ENCODE measurements at places on chromosomes 5 and 9.
A peak's percentile ranks its signal among the peaks of the same experiment; 100 is the strongest.

DNA sequence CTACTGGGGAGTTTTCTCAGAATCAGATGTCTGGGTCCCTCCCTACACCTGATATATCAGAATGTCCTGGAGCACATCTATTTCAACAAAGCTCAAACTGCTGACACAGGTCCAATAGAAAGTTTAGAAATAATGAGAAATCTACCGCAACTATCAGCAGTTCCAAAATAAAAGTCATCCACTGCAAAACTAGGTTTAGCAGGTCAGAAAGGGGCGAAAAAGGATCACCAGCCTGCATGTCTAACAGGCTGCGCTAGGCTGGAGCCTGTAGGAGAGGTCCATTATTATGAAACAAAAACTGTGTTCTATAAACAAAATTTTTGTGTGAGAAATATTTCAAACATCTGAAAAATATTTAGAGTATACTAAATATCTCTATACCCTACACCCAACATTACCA is 84.1 kb upstream of the RNF38 start:
- DNase-seq, result no peak

GRCh38 chr5:134003817-134004625 is 754 bp downstream of the VDAC1 start:
- DNase-seq, result peak; percentile 55

GRCh38 chr5:92402956-92403702 is 1020.0 kb upstream of the ARRDC3 start:
- no peak for DNase-seq

DNA sequence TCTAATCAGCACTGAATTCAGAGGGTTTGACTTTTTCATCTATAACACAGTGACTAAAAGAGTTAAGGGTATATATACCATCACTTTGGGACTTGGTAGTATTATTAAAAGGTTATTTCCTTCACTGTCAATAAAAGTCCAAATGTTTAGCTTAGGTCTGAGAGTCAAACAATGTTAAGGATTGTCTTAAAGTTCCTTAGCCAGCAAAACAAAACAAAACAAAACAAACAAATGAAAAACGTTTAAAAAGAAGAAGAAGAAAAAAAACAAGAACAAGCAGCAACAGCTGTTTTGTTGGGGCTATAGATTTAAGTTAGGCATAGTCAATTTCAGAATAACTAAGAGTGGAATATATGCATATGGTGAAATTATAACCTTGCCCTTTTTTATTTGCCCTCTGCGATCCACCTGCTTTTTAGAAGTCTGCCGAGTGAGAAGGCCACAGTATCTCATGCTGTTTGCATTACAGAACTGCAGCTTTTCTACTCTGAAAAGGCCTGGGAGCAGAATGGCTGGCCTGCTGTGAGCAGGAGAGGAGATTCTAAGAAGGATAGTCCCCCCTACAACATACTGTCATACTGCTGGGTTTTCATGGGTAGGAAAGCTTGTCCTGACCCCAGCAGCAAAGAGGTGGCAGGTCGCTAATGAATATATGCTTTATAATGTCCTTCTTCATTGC is 141.7 kb downstream of the NTRK2 start:
- DNase-seq, result no peak

- no peak for DNase-seq
These were observed 381.4 kb downstream of the ACTL7B start for GRCh38 chr9:108474356-108474755.

- DNase-seq, result no peak
These were observed 21.3 kb downstream of the SLC12A7 start for GRCh38 chr5:1090538-1090937.

- no peak for DNase-seq
These were observed at the start of gene CARD6 for GRCh38 chr5:40841068-40841805. Gene CARD6, plus strand, starts transcription at chr5:40841367. Its CDS starts 16 bp downstream, at chr5:40841383.

Data from stimulated activated CD4-positive, alpha-beta T cell treated with anti-CD3 and anti-CD28 coated beads, Interleukin-12 subunit alpha, Interleukin-12 subunit beta, amount 100 ng/mL, for 4 hours (primary cell).